ENCODE measurements at places on chromosomes 3 and 15. TPM values are rescaled to one million over a fixed set of nuclear protein-coding genes. Genes with fewer than 3 reads are reported as not detected.

Gene FAH
- polyA plus RNA-seq, result 8.5 TPM

GRCh38 chr15:76588811-76589747 is 252.5 kb downstream of the ISL2 start:
- H3K4me3 ChIP-seq, result no peak overlapping the region
- H3K36me3 ChIP-seq, result no peaks in the 10 kb centered on the region
- no peak for DNase-seq
- H3K27ac ChIP-seq, result no peak overlapping the region
- H3K27me3 ChIP-seq, result no peaks in the 10 kb centered on the region

DNA sequence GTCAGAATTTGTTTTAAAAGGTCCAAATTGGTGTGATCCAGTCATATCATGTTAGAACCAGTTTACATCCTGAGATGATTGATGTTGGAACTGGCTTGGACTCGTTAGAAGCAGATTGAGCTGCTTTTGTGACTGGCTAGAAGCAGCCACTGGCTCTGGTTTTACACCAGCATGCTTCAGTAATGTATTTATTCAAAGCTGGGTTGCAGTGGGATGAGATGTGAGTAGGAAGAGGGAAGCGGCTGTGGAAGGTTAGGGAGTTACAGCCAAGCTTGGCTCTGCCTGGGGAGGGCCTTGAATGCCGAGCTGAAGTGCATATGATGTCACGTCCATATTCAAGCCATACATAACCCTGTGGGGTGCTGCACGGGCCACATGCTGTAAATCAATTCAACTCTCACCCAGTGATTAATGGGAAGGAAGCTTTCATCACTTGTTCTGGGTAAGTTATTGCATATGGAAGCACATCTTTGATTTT is 104.0 kb upstream of the SMAD3 start:
- H3K27ac ChIP-seq, result no peak overlapping the region
- no peaks in the 10 kb centered on the region for H3K27me3 ChIP-seq
- H3K4me3 ChIP-seq, result no peak overlapping the region
- H3K36me3 ChIP-seq, result no peaks in the 10 kb centered on the region
- DNase-seq, result no peak

GRCh38 chr3:64518950-64519349 is 168.8 kb downstream of the ADAMTS9 start:
- no peaks in the 10 kb centered on the region for H3K27me3 ChIP-seq
- H3K27ac ChIP-seq, result no peak overlapping the region
- peaks cover 47% of the 10 kb centered on the region for H3K36me3 ChIP-seq

DNA sequence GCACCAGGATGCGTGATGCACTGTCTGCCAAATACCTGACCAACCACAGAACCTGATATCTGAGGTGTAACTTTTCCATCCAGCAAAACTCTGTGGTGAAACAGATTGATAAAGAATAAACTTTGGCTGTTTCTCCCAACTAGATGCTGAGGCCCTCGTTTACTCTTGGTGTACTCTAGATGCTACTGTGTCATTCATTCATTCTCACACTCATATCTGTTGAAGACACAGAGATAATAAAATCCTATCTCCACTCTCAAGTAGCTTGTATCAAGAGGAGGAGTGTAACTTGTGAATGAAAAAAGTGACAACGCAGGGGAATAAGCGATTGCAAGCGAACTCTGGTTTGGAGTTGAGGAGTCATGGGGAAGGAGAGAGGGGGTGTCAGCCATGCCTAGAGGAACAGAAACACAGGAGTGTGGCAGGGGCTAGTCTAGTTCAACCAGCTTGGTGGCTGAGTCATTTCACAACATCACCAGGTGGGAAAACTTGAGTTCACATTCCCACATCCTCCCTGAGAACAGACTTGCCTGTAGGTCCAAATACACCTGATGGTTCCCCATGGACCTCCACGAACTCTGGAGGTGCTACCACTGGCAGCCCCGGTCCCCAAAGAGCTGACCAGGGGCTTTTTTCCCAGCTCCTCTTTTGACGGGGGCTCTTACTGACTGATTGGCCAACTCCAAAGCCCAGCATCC is 73.3 kb upstream of the SNRK start:
- no peak overlapping the region for H3K27ac ChIP-seq
- H3K27me3 ChIP-seq, result no peaks in the 10 kb centered on the region
- H3K4me3 ChIP-seq, result no peak overlapping the region

- H3K4me1 ChIP-seq, result no peaks in the 10 kb centered on the region
- H3K27ac ChIP-seq, result no peak overlapping the region
- no peaks in the 10 kb centered on the region for H3K36me3 ChIP-seq
- no peak for DNase-seq
- no peaks in the 10 kb centered on the region for H3K27me3 ChIP-seq
Observed at GRCh38 chr15:53482055-53482454, 277.4 kb downstream of the WDR72 start.

- no peaks in the 10 kb centered on the region for H3K27me3 ChIP-seq
- no peak overlapping the region for H3K27ac ChIP-seq
- DNase-seq, result no peak
- H3K4me3 ChIP-seq, result no peak overlapping the region
- no peaks in the 10 kb centered on the region for H3K36me3 ChIP-seq
Observed at GRCh38 chr15:92667287-92667904, 11.8 kb upstream of the FAM174B start.

DNA sequence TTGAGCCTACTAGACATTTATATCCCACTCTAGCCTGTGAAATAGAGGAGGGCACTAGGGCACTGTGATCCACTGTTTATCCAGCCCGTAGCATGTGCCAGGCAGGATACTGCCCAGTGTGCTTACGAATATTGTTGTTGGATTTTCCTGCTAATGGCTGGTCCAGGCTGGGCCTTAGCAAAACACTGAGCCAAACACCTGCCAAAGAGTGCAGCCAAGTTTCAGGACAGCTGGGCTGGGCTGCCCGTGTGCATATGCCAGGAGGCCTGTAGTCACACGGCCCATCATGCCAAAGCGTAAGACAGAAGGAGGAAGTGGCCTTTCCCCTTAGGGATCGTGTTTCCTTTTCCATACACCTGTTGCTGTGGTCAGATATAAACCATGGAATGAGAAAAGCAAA is 54.5 kb upstream of the ABHD10 start:
- no peak for DNase-seq
- peak overlapping the region; percentile 22 for H3K27ac ChIP-seq
- no peaks in the 10 kb centered on the region for H3K4me1 ChIP-seq
- H3K4me3 ChIP-seq, result no peak overlapping the region
- no peaks in the 10 kb centered on the region for H3K36me3 ChIP-seq

DNA sequence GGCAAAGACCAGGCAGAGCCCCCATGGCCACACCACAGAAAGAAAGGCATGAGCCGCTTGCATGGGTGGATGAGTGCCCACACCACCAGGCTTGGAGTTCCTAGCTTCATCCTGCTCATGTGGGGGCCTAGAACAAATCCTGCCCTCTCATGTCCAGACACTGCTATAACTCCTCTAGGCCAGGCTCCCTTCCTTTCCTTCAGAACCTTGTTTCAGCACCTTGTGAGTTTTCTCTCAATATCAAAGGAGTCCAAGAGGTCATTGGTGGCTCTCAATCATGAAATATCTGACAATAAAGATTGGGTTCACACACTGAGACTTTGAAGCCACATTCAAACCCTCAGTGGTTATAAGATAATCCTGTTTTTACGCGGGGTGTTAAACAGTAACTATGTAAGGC is 12.7 kb downstream of the SLC6A20 start:
- no peak overlapping the region for H3K4me3 ChIP-seq
- H3K4me1 ChIP-seq, result no peaks in the 10 kb centered on the region
- H3K27me3 ChIP-seq, result no peaks in the 10 kb centered on the region
- no peak for DNase-seq

Gene APOD
- 11.0 TPM for polyA plus RNA-seq

Gene RPP25
- polyA plus RNA-seq, result 4.6 TPM

Gene PRKCD
- polyA plus RNA-seq, result 31.9 TPM

Gene GP9
- 2.2 TPM for polyA plus RNA-seq

Gene ZPLD1
- not detected for polyA plus RNA-seq

Gene ARIH1
- 14.8 TPM for polyA plus RNA-seq

GRCh38 chr3:143633816-143634215 is 214.5 kb downstream of the SLC9A9 start:
- no peaks in the 10 kb centered on the region for H3K27me3 ChIP-seq
- no peak overlapping the region for H3K27ac ChIP-seq
- no peaks in the 10 kb centered on the region for H3K36me3 ChIP-seq

Gene NDN
- 10.4 TPM for polyA plus RNA-seq

- peaks cover 6% of the 10 kb centered on the region for H3K4me1 ChIP-seq
- H3K27me3 ChIP-seq, result no peaks in the 10 kb centered on the region
Observed at GRCh38 chr3:194957743-194958240, 272.1 kb downstream of the FAM43A start.

DNA sequence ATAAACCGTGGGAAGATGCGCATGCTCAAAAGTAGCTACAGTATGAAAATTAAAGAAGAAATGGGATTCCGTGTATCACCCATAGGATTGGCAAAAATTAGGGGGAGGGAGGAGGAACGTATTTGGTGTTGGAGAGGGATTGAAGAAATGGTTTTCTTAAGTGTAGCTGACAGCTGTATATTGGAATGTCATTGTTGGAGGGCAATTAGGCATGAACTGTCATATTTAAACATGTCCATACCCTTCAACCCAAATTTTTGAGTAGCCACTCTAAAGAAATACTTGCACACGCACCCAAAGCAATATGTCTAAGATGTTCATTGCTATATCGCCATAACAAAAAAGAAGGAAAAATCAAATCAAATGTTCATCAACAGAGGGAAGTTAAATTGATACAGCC is 144.7 kb downstream of the TLE3 start:
- H3K27ac ChIP-seq, result no peak overlapping the region
- no peak overlapping the region for H3K4me3 ChIP-seq
- H3K36me3 ChIP-seq, result no peaks in the 10 kb centered on the region
- H3K4me1 ChIP-seq, result peaks cover 13% of the 10 kb centered on the region

GRCh38 chr3:34155666-34156065 is 357.2 kb downstream of the PDCD6IP start:
- no peaks in the 10 kb centered on the region for H3K4me1 ChIP-seq
- no peak for DNase-seq
- no peaks in the 10 kb centered on the region for H3K36me3 ChIP-seq
- no peak overlapping the region for H3K27ac ChIP-seq

- peaks cover 18% of the 10 kb centered on the region for H3K4me1 ChIP-seq
- no peak for DNase-seq
- H3K36me3 ChIP-seq, result no peaks in the 10 kb centered on the region
Observed at GRCh38 chr15:38698254-38698653, 133.6 kb upstream of the RASGRP1 start.

Gene CYP1A2
- polyA plus RNA-seq, result not detected

DNA sequence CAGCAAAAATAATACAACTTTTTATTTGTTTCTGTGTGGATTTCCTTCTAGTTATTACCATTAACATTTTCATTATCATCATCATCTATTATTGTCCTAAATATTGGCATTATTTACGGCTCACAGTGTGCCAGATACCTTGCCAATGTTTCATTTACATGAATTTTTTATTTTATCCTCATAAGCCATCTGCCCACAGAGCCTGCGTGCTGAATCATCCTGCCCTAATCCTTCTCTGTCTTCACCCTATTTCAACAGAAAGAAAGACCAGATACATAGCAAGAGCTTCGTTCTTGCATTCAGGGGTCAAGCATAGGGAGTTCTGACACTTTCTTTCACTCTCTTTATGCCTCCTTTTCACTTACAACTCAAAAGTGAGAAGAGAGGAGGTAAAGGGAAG is 82.0 kb downstream of the KCNMB2 start:
- no peaks in the 10 kb centered on the region for H3K36me3 ChIP-seq
- H3K27ac ChIP-seq, result no peak overlapping the region
- H3K4me3 ChIP-seq, result no peak overlapping the region
- DNase-seq, result no peak

Gene CHRNA7
- 0.77 TPM for polyA plus RNA-seq

- H3K27me3 ChIP-seq, result no peaks in the 10 kb centered on the region
- peak; percentile 69 for DNase-seq
- no peak overlapping the region for H3K4me3 ChIP-seq
- no peaks in the 10 kb centered on the region for H3K36me3 ChIP-seq
- no peak overlapping the region for H3K27ac ChIP-seq
- no peaks in the 10 kb centered on the region for H3K4me1 ChIP-seq
Observed at GRCh38 chr3:128341659-128342395, 124.9 kb downstream of the DNAJB8 start.

- H3K4me1 ChIP-seq, result peaks cover 5% of the 10 kb centered on the region
- no peak overlapping the region for H3K4me3 ChIP-seq
Observed at GRCh38 chr3:57133157-57133556, 32.0 kb downstream of the IL17RD start.

DNA sequence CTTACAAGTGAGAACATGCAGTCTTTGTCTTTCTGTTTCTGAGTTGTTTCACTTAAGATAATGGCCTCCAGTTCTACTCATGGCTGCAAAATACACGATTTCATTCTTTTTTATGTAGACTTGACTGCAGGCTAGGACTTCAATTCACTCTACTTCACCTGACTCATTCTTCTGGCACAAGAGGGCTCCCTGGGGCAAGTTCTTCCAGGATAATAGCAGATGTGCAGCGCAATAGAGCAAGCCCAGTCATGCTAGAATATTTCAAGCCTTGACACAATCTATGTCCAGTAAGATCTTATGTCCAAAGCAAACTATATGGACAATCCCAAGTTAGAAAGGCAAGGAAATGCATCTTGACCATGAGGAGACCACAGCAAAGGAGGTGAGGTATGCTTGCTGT is 211.7 kb upstream of the GADL1 start:
- no peak overlapping the region for H3K27ac ChIP-seq
- DNase-seq, result no peak
- H3K27me3 ChIP-seq, result no peaks in the 10 kb centered on the region
- H3K4me3 ChIP-seq, result no peak overlapping the region
- H3K36me3 ChIP-seq, result no peaks in the 10 kb centered on the region
- H3K4me1 ChIP-seq, result peaks cover 4% of the 10 kb centered on the region

Gene IL17RB
- polyA plus RNA-seq, result 0.16 TPM

- DNase-seq, result no peak
- H3K36me3 ChIP-seq, result no peaks in the 10 kb centered on the region
- H3K4me1 ChIP-seq, result peaks cover 3% of the 10 kb centered on the region
- H3K27ac ChIP-seq, result no peak overlapping the region
- H3K27me3 ChIP-seq, result no peaks in the 10 kb centered on the region
Observed at GRCh38 chr15:38888701-38889221, 324.1 kb upstream of the RASGRP1 start.

DNA sequence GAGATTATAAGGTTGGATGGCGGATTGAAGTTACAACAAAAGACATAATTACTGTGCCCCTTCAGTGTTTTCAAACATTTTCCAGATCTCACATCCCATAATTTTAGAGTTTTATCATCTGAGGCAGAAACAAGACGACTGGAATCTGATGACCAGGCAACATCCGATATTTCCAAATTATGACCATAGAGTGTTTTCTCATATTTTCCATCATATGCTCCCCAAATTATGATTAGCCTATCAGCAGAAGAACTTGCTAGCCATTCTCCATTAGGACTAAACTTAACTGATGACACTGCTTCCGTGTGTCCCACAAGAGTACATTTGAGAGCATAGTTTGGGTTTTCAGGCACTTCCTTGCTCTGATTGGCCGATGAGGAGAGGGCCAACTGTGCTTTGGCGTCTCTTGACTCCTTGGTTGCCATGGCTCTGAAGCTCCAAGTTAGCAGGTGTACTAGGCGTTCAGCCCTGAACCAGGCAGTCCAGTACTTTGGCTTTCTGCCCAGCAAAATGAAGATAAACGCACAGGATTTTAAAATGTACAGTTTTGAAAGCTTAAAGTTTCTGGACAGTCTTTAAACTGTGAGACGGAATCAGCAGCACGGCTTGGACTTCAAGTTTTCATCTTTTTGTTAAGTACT is 638 bp downstream of the WDR5B start:
- H3K36me3 ChIP-seq, result no peaks in the 10 kb centered on the region
- H3K27me3 ChIP-seq, result no peaks in the 10 kb centered on the region
- DNase-seq, result no peak
- H3K4me3 ChIP-seq, result peak overlapping the region; percentile 79

- no peak overlapping the region for H3K27ac ChIP-seq
- H3K4me3 ChIP-seq, result no peak overlapping the region
- H3K36me3 ChIP-seq, result peaks cover 15% of the 10 kb centered on the region
Observed at GRCh38 chr15:80967451-80967850, 22.2 kb downstream of the MESD start.
